Activated CD4-positive, alpha-beta T cell treated with anti-CD3 and anti-CD28 coated beads, Interleukin-2, Interleukin-4, amounts not matched to agents 100 ng/mL and 50 ng/mL, durations not matched to agents 16 hours and 8 hours (primary cell): ENCODE measurements at places on chromosomes 2 and 18.
A peak's percentile ranks its signal among the peaks of the same experiment; 100 is the strongest.

DNA sequence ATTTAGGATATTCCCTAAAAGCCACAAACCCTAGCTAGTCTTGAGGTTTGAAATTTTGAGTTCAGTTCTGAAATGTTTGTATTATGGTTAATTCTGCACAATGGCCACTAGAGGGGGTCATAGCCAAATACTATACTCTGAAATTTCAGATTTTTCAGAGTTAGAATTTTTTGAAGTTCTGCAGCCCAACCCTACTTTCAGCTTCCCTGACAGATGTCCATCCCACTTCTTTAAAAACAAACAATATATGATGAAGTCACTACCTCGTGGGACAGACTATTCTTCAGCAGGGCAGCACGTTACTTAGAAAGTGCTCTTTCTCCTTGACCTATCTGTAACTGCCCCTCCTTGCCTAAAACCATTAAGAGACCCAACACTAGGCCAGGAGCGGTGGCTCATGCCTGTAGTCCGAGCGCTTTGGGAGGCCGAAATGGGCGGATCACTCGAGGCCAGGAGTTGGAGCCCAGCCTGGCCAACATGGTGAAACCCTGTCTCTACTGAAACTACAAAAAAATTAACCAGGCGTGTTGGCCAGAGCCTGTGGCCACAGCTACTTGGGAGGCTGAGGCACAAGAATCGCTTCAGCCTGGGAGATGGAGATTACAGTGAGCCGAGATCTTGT lies 48.2 kb upstream of the PAPOLG start:
- DNase-seq: peak; percentile 38

DNA sequence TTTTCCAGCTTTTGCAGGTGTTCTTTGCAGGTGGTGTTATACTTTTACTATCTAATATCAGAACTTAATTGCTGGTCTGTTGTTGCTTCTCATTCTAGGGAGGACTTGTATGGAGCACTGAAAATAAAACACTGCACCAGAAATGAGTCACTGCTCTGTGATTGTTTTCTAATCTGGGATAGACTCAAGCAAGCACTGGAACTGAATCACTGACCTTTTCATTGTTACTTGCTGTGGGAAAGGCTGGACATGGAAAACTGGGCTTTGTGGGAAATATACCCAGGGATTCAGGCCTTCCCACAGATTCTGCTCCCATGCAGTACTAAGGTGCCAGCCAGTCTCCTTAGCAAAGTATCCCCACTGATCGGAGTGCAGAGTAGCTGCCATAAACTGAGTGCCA lies 470.0 kb upstream of the GCFC2 start:
- no peak for DNase-seq

DNA sequence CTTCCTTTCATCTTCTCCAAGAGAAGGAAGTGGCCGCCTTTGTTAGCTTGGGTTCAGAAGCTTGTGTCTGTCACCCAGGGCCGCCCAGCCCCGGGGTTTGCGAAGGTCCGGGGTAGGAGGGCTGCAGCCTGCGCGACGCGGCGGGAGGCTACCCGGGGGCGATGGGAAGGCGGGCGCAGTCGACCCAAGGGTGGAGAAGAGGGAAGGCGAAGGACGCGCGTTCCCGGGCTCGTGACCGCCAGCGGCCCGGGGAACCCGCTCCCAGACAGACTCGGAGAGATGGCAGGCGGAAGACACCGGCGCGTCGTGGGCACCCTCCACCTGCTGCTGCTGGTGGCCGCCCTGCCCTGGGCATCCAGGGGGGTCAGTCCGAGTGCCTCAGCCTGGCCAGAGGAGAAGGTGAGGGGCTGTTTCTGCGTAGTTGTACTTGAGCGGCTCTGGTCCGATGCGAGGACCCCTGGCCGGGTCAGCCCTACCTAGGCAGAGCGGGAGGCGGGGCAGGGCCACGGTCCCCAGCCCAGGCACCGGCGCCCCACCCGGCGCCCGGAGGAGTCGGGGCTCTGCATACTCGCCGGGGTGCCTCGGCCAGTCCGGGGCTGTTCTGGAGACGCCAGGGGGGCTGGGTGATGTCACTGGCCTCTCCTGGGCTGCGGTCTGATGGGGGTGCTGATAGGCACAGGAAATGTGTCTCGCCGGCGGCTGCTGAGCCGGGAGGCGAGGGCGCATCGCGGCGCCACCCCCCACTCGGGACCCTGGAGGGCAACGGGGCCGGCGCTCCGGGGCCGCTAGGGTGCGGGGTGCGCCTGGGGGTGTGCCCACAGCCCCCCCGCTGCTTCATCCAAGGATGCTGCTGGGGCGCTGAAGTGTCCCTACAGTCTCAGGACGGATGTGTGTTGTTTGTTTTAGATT lies at the start of gene QPCT:
TSS of gene QPCT (plus strand) at position 178 of the 909 bp plus-strand sequence. CDS start at position 280, 102 bp downstream.
- no peak for DNase-seq

- DNase-seq: peak; percentile 37
Measured at GRCh38 chr2:113894156-113894743, 4.4 kb downstream of the ACTR3 start.

GRCh38 chr2:164495491-164496223 lies 125.6 kb downstream of the GRB14 start:
- no peak for DNase-seq

- no peak for DNase-seq
Measured at GRCh38 chr2:3341336-3341735, 36.3 kb downstream of the EIPR1 start.

GRCh38 chr2:233828546-233829192 lies 25.7 kb downstream of the HJURP start:
- no peak for DNase-seq

DNA sequence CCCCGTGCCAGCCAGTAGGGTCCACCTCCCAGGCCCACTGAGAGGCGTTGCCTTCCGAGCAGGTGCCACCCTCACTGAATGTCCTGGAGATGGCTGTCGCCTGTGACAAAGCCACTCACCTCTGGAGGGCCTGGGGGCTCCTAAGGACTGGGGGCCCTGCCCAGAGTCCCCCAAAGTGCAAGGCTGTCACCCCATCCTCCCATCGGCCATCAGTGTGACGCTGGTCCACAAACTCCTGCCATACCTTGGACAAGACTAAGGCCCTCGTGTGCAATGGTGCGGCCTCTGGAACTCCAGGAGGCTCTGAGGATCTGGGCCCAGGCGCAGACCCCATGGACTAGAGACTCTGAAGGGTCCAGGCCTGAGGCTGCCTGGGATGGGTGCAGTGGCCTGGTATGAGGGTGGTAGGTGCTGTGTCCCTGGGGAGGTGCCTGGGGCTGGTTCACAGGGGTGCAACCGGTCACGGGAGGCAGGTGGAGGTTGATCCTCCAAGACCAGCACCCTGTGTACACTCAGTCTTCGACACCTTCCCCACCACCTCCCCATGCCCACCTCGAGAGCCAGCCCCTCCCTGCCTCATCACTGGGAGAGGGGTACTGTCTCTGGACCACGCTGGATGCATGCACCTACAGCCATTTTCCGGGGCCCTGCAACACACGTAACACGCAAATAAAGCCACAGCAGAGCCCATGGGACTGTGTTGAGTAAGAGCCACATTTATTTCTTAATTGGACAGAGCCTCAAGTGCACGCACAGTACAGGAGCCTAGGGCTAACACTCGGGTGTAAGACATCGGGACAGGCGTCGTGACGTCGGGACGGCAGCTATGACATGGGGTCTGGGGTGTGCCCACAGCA lies 21.6 kb downstream of the AQP12A start:
- no peak for DNase-seq

- no peak for DNase-seq
Measured at GRCh38 chr2:168203762-168204693, 43.4 kb downstream of the STK39 start.

DNA sequence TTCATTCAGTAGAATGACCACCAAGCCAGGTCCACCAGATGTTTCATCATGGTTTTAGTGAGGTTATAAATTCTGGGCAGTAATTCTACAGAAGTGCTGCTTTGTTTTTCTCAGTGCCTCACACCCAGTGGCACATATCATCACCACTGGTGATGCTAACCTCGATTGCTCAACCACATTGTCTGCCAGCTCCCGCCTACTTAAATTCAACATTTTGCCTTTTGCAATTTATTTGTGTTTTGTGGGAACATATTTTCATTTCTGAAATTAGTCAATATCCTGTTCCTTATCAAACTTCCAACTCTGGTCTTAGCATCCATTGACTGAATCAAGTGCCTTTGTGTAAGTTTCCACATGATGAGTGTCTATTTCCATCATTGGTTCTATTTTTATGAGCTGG lies 62.3 kb upstream of the TMEM178A start:
- no peak for DNase-seq

DNA sequence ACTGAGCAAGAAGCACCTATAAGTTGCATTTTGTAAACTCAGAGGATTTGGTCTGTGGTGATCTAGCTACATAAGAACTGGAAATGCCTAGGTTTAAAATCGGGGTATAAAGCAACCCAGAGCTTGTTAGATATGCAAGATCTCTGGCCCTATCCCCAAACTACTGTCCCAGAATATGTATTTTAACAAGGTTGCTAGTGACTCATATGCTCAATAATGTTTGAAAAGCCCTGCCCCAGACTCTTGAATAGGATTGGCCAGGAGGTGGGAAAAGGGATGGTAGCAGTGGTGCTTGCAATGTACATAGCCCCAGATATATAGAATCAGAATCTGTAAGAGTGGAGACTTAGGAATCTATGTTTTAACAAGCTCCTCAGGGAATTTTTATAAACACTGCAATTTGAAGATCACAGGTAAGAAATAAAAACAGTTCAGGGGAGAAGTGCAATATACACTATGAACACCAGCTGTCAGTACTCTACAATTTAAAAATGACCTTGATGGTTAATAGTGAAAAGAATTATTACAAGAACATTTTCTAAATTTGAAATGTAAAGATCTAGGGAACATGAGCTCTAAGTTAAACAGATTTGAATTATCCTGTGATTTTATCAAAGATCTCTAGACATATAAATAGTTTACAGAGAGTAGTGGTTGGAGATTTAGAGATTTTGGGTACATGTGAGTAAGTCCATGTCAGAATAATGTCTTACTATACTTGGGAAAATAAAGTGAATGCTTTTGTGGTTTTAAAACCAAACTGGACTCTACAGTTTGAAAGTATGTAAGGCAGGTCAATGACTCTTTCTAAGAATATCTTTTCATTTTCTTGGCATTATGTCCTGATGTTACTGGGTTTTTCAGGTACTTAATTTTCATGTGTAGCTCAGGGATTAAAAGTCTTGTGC lies 7.7 kb upstream of the MMADHC start:
- no peak for DNase-seq

DNA sequence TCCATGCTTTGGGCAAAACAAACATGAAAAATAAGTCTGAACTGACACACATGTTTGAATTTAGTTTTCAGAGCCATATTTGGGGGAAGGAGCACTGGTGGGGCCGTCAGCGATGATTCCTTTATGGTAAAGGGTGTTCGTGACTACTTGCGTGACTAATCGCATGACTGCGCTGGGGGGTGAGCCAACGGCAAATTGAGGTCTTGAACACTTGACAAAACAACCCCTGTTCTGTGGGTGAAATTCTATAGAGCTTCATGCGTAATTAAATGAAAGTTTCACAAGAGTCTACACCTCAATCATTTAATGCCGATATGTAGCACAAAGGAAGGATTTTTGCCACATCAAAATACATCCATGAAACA lies 127.5 kb upstream of the CYP1B1 start:
- DNase-seq: no peak

DNA sequence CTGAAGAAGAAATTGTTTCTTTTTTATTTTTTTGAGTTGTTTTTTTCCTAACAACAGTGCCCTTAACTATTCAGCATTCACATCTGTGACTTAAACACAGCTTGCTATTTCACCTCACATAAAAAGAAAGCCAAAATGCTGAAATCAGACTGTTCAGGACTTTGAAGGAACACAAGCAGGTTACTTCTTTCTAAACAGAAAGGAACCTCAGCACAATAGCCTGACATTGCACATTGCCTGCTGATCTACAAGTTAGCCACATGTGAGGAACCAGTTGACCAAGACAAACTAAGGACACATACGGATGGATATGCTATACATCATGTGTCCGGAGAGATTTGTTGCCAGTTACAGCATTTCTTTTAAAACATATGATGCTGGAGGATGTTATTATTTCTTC lies 331.1 kb downstream of the FSIP2 start:
- DNase-seq: no peak

DNA sequence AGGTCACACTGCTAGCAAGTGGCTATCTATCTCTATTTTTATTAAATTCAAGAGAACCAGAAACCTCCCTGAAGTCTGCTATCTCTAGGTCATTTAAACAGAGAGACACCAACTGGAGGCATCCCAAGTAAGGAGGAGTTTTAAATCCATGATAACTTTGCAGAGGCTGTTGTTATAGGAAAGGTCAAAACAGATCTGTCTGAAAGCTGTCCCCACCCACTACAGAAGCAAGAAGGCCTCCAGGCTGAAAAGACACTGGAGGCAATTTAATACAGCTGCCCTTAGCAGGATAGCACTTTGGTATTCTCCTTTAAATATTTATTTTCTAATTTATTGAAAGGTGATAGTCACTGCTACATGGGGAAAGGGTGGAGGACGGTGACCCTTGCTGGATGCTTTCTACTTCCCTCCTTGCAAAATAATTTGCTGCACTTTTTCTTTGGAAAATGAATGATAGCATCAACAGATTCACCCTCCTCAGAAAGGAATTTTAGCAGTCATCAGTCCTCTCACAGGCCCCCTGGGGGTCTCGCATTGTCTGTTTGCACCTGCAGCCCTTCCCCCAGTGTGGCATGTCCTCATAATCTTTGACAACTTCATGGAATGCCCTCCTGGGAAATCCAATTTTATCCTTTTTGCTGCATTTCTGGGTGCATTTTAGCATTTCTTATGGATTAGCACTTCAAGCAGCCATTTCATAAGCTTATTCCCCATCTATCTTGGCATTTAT lies 429.5 kb upstream of the TNP1 start:
- DNase-seq: no peak

GRCh38 chr2:42658306-42658705 lies 89.9 kb downstream of the MTA3 start:
- no peak for DNase-seq

DNA sequence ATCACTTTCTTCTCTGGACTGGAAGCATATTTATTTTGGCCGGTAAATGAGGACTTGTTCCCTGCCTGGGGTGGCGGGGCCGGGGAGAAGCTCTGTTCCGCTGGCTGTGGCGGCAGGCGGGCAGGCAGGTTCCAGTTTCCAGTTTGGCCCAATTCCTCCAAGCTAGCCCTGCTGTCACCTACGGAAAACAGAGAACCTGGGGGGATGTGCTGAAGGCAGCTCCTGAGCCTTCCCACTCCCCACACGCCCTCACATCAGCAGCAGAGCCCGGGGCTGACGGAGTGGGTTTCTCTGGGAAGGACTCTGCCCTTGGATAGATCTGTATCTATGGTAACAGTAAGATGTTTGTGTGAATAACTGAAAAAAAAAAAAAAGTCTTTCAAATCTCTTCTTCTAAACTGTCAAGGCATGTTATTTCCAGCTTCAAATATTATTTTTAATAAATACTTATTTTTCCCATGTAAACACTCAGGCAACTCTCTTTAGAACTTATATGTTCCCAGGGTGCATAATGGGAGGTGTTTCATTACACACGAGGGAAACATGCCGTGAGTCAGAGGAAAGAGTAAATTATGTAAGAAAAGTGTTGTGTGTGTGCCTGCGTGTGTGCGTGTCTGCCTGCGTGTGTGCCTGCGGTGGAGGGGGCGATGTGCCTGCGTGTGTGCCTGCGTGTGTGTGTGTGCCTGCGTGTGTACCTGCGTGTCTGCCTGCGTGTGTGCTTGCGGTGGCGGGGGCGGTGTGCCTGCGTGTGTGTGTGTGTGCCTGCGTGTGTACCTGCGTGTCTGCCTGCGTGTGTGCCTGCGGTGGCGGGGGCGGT lies 116.1 kb upstream of the ZNF516 start:
- DNase-seq: no peak
